ENCODE measurements at places on chromosomes 5 and 9.

GRCh38 chr5:132369007-132369473 is 470 bp upstream of the SLC22A5 start:
- no peak for DNase-seq

DNA sequence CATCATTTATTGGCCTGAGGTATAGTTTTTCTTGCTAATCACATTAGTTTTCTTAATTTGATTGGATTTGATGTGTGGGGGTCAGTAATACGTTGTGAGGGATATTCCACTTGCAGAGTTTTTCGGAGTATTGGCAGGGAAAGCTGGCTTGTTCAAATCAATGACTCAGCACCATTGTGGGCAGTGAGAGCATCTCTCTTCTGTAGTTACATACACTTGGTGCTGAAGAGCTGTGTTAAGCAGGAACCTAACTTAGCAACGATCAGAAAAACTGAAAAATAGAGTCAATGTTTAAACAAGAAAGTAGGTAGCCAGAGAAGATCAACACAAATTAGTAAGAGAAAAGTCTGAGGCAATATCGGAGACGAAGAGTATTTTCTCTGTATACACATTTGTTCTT is 344.6 kb upstream of the EDIL3 start:
- DNase-seq = no peak

DNA sequence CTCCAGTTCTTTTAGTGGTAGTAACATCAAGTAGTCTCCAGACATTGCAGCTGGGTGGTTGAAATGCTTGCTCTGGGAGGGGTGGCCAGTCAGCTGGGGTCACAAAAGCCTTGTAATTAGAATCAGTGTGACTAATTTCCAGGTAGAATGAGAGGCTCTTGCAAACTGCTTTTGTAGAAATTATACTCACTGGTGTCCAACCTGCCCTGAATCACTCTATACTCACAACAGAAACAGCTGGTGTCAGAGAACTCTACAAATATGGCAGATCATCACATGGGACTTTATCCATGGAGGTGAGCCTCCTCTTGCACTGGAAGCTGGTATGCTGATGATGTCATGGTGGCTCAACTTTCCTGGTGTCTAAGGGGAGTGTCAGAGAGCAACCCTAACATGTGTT is 71.3 kb downstream of the SH3TC2 start:
- no peak for DNase-seq

DNA sequence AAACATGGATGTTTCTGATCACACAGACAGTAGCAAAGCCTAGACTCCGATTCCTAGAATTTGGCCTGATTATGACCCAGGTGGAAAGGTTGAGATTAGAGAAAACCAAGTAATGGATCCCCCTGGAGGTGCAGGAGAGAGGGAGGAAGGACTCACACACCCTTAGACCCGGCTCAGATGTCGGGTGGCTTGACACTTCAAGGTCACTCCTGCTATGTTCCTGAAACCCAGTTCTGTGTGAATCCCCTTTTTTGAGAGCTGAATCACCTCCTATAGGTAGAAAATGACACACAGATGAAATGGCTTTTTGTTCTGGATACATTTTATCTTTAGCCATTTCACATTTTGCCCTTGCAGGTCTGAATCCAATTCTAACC is 192.8 kb downstream of the ARRDC3 start:
- DNase-seq = no peak

DNA sequence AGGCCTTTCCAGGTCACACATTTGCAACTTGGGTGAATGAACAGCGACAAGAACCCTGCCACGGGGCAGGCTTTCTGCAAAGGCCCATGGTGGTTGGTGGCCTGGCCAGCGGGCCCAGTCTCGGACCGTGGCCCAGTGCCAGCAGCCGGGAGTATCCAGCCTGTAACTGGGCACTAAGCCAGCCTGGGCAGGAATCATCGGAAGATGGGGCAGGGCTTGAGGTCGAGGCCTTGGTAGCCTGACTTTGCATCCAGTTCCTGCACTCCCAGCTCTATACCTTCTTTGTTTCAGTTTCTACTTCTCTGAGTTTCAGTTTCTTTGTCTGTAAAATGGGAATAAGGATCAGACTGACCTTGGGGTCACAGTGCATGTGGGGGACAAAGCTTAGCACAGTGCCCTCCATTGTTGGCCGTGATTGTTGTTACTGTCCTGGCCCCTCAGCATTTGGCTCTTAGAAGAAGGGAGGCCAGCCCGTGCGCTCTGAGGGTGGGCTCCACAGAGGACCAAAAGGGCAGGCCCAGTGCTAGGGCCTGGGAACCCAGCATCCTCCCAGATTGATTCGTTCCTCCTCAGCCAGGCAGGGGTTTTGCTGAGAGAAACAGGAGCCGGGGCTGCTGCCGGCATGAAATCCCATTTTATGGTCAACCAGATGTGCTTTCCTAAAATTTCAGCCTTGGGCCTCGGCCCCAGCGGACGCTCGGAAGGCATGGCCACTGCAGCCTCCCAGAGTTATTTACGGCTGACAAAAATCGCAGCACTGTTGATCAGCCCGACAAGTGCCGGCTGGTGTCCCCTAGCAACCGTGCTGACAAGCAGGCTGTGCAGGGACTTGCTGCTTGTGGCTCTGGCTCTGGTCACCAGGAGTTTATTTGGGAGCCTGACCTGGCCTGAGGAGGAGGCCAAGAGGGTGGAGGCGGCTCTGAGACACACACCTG is 43.6 kb downstream of the JADE2 start:
- DNase-seq = no peak

GRCh38 chr9:110996436-110997220 is 41.6 kb downstream of the LPAR1 start:
- no peak for DNase-seq

- DNase-seq = no peak
These were observed 582.7 kb downstream of the DTWD2 start for GRCh38 chr5:118405650-118406061.

GRCh38 chr9:135906291-135907005 is 898 bp downstream of the CAMSAP1 start:
- no peak for DNase-seq

- no peak for DNase-seq
These were observed 113.8 kb upstream of the ANKRD55 start for GRCh38 chr5:56346741-56347535.

DNA sequence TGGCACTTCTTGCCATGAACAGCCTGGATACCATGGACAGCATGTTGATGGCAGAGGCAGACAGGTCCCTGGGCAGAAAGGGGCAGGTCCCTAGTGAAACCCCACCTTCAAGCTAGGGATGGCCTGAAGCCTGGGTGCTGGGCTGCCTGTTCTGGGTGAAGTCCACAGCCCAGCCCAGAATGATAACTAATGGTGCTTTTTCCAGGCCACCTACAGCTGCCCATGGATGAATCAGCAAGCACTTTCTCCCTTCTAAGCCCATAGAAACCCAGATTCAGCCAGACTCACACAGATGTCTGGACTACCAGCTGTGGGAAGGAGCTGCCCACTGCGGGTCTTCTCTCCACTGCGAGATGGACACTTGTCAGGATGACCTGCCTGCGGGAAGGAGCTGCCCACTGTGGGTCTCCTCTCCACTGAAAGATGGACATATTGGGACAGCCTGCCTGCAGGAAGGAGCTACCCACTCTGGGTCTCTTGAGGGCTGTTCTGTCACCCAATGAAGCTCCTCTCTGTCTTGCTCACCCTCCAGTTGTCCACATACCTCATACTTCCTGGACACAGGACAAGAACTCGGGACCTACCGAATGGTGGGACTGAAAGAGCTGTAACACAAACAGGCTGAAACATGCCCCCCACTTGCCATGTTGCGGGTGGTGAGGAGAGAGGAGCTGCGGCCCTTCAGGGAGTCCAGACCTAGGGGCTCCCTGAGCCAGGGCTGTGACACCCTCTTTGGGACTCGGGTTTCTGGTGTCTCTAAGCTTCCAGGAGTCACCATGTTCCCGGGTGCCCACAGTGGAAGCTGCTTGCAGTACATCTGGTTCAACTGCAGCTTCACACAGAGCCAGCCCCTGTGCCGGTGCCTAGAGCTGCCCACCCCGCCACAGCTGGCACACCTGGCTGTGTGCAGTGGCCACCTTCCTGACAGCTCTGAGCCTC is 60.7 kb upstream of the SYNPO start:
- no peak for DNase-seq

- DNase-seq = no peak
These were observed 82.9 kb upstream of the VCAN start for GRCh38 chr5:83388608-83389007.

All from GDM1 (cell line).